ENCODE measurements at places on chromosomes 7 and 10. TPM values are rescaled to one million over a fixed set of nuclear protein-coding genes. Genes with fewer than 3 reads are reported as not detected.

DNA sequence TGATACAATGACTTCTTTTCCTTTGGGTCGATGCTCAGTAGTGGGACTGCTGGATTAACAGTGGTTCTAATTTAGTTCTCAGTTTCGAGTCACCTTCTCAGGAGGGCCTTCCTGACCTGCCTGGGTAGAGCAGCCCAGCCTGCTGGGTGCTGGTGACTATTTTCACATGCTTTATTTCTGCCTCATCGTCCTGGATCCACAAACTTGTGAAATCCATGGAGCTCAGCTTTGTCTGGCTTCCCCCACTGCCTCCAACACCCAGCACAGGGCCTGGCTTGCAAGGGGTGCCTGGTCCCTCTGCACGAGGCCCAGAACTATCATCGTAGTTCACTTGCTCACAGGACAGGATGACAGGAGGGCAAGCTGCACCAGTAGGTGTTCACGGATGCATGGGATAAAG lies 46.9 kb downstream of the SPOCK2 start:
- H3K27ac ChIP-seq = no peak overlapping the region
- H3K36me3 ChIP-seq = no peaks in the 10 kb centered on the region
- peaks cover 47% of the 10 kb centered on the region for H3K4me1 ChIP-seq
- no peak for DNase-seq
- H3K27me3 ChIP-seq = no peaks in the 10 kb centered on the region
- no peak overlapping the region for H3K4me3 ChIP-seq

Gene FHIP2A
- 27.3 TPM for polyA plus RNA-seq

DNA sequence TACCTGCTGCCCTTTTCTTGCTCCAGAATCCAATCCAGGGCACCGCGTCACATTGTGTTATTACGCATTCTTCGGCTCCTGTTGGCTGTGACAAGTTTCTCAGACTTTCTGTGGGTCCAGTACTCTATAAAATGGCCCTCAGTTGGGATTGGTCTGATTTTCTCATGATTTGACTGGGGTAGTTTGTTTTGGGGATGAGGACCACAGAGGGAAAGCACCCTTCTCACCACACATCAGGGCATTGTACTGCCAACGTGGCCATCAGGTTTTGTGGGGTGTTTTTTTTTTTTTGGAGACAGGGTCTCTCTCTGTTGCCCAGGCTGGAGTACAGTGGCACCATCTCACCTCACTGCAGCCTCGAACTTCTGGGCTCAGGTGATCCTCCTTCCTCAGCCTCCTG lies 17.0 kb upstream of the ORAI2 start:
- H3K27ac ChIP-seq = no peak overlapping the region
- H3K36me3 ChIP-seq = peaks cover 78% of the 10 kb centered on the region

GRCh38 chr7:131604841-131605279 lies 48.4 kb upstream of the PODXL start:
- no peaks in the 10 kb centered on the region for H3K27me3 ChIP-seq
- H3K4me3 ChIP-seq = no peak overlapping the region
- H3K27ac ChIP-seq = no peak overlapping the region
- H3K36me3 ChIP-seq = no peaks in the 10 kb centered on the region

Gene VAX1
- polyA plus RNA-seq = not detected
